ENCODE measurements at places on chromosomes 1 and 21. TPM values are rescaled to one million over a fixed set of nuclear protein-coding genes. Genes with fewer than 3 reads are reported as not detected.

The SPRR3 gene
- total RNA-seq, result not detected

The PPM1J gene
- 0.69 TPM for total RNA-seq

The NHLH2 gene
- 255 TPM for total RNA-seq

DNA sequence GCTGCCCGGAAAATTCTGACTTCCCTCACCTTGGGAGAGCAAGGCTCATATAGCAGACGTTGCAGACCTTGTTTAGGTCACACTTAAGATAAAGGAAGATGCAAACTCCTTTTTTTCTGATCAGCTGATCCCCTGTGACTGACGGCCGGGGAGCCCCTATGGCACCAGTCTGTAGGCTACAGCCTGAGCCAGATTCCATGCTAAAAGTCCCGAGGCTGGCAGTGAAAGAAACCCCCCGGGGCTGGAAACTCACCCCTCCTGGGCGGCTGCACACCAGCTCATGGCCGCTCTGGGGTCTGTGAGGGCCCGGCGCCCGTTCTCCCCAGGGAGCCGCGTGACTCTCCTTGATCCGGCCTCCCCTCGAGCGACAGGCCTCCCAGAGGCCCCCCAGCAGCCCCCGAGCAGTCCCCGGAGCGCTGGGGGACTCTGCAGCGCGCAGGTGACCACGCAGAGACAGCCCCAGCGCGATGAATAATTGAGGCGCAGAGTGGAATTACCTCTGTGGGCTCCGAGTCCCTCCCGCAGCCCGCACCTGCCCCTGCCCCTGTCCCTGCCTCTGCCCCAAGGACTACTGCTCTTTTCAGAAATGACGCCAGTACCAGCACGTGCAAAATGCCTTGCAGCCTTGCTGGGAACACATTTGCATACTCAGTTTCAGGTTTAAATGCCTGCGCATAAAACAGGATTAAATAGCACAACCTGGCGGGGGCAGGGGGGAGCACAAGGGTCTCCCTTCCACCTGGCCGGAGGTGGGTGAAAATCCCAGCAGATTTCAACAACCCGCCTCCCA lies 62.6 kb upstream of the CLDN14 start:
- peaks cover 3% of the 10 kb centered on the region for H3K4me1 ChIP-seq
- no peaks in the 10 kb centered on the region for H3K27me3 ChIP-seq
- no peak overlapping the region for H3K27ac ChIP-seq
- no peaks in the 10 kb centered on the region for H3K36me3 ChIP-seq
